ENCODE measurements at places on chromosomes 5 and 9.

GRCh38 chr5:142716963-142717362, 31.1 kb upstream of the FGF1 start:
- DNase-seq = peak; percentile 16

GRCh38 chr9:78131969-78132700, 100.5 kb upstream of the GNAQ start:
- no peak for DNase-seq

DNA sequence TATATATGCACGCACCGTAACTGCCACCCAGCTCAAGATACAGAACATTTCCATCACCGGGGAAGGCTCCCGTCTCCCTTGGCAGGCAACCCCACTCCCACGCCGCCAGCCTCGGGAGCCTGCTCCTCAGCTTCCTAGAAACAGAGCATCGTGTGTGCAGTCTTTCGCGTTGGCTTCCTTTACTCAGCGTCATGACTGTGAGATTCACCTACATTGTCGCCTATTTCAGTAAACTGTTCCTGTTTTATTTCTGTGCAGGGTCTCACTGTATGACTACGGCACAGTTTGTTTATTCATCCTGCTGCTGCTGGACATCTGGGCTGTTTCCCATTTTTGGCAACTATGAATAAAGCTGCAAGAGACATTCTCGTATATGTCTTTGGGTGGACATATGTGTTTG, 90.7 kb downstream of the STK10 start:
- no peak for DNase-seq

- no peak for DNase-seq
Measured at GRCh38 chr9:33750307-33750838, 45.0 kb upstream of the PRSS3 start.

DNA sequence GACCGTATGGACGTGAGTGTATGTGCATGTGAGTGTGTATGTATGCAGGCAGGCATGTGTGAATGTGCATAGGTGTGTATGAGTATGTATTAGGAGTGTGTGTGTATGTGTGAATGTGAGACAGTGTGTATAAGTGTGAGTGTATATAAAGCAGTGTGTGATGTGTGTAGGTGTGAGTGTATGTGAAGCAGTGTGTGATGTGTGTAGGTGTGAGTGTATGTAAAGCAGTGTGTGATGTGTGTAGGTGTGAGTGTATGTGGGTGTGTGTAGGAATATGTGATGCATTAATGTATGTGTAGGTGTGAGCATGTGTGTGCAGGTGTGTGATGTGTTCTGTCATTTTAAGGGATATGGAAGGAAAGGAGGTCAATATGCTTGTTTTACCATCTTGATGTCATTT, 215.5 kb downstream of the GADD45G start:
- no peak for DNase-seq

GRCh38 chr9:26169708-26170107, 491.5 kb upstream of the TUSC1 start:
- DNase-seq = no peak

- no peak for DNase-seq
Measured at GRCh38 chr5:10556289-10556807, 7.5 kb upstream of the ANKRD33B start.

DNA sequence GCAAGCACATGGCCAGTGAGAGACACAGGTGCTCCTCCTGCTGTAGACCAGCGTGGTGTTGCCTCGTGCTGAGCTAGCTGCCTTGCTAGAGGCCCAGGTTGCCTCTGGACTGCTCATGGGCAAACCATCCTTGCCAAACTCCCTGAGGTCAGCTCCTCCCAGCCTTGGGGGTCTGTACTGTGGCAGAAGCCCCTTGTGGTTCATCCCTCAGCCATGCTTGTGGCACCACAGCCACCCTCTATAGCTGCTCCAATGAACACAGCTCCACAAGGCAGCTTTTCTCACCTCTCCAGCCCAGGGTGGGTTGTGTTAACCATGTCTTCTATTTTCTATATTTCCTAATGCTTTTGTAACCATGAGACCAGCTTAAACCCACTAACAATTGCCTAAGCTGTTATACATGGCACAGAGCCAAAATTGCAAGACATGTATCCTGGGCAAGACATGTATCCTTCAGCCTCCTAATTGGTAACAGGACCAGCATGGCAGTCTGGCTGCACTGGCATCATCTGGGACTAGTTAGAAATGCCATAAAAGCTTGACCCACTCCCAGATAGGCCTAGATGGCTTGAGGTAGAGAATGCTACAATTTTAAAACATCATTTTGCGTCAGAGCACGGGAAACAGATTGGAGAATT, 183.1 kb upstream of the S1PR3 start:
- no peak for DNase-seq

- DNase-seq = no peak
Measured at GRCh38 chr9:80204054-80204453, 632.3 kb downstream of the TLE4 start.

DNA sequence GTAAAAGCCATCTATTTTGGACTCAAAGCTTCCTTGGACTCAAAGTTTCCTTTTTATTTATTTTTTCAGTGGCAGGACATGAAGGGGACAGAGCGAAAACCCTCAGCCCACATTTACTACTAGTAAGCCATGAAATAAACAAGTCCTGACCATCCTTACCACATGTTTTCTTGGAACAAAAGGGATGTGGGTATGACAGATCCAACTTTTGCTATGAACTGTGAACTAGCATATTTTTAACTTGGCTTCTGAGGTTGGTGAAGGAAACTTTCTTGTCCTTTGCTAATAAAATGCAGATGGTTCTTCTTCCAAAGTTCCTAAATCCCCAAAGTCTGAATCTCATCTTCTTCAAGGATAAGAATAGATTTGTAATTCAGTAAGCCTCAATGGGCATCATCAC, 122.7 kb upstream of the TNC start:
- no peak for DNase-seq

DNA sequence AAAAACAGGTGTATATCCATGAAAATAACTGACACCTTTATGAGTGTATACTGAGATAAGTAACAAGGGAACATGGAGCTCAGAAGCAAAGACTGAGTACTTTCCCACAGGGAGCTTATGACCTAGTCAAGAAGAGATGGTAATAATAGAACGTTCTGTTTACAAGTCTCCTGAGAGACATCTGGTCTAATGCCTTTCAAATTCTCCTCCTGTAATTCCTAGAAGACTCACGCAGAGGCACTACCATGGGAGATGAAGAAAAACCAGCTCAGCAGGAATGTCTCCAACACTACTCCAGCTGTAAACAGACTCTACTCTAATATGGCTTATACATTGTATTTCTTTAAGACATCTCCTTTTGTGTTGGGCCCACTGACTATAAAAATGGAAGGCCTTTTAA, 503.6 kb upstream of the TUSC1 start:
- DNase-seq = no peak

DNA sequence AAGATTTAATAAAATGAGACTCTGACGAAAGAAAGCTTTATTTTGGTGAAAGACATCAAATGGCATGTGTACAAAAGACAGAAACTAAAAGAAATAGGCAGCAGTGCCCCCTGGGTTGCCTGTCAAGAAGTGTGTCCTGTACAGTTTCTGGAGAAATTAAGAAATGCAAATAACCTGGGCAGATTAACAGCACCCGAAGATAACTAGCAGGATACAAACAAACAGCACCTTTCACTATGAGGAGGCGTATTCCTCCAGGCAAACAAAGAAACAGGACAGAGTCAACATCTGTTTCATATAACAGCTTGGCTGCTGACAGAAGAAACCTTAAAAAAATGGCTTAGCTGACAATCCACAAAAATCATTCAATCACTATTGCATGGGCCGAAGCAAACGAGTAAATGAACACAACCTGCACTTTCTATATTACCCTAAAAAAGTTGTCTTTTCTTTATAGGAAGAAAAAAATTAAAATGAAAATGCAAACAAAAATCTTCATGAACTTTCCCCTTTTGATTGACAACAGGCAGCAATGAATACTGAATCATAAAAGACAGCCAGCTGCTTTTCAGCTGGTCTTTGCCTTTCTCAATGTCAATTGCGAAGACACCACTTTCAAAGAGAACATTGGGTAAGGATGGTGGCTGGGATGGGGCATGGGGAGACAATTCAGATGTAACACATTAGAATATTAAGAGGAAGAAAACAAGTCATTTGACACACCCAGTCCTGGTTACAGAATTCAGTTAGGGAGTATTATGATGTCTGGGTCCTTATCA, 162.1 kb downstream of the ARL15 start:
- no peak for DNase-seq

DNA sequence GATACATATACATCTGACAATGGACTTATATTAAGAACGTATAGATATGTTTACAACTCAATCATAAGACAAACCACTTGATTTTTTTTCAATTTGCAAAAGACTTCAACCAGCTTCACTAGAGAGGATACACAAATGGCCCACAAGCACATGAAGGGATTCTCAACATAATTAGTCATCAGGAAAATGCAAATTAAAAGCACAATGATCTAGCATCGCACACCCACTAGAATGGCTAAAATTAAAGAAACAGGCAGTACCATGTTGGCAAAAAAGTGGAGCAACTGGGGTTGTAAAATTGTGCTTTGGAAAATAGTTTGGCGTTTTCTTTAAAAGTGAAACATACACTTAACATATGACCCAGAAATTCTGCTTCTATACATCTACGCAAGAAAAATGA, 80.0 kb upstream of the TRIO start:
- DNase-seq = no peak

DNA sequence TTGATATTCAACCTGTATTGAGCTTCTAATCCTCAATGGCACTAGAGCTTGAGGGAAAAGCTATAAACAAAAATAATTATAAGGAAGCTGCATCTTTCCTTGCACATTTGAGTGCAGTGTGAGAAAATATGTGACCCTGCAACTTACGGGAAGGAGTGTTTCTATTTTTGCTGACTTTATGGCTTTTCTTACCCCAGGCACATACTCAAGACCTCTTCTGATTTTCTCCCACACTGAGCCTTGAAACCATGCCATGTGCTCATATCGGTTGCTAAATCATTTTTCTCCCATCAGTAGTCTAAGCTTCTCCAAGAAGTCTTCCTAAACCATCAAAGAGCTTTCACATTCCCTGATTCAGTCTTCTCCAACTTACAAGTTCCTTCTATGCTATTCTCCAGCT, 91.5 kb downstream of the CDH6 start:
- no peak for DNase-seq

Data from CD4-positive, alpha-beta T cell treated with Interleukin-1 beta for 1 hour (primary cell).